HEK293T (cell line): ENCODE measurements at places on chromosomes 1 and 21.

- no peak for DNase-seq
These were observed 22.3 kb upstream of the APOBEC4 start for GRCh38 chr1:183675381-183675780.

GRCh38 chr1:121595089-121595488 is 410.3 kb downstream of the SRGAP2C start:
- no peak for DNase-seq

GRCh38 chr1:166908942-166909341 is 32.9 kb upstream of the TADA1 start:
- DNase-seq, result no peak

DNA sequence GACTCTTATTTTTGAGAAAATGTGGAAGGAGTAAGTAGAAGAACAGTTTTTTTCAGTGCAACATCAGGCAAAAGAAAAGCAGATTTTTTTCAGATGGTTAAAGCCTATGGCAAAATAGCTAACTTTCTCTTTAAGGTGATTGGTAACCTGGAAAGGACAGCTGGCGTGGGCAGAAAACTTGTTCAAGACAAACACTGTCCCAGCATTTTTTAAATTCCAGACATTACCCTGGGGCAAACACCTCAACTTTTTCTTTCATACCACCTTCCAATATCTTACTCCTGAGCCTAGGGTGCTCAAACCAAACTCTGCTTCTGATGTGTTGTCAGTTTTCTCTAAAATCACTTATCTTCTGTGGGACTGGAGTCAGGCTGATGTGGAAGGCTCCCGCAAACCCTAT is 2.7 kb upstream of the LEPR start:
- no peak for DNase-seq

GRCh38 chr1:43184995-43185394 is 12.9 kb downstream of the CFAP57 start:
- DNase-seq, result no peak

- DNase-seq, result no peak
These were observed 942.6 kb downstream of the PLA2G4A start for GRCh38 chr1:187771396-187771795.

DNA sequence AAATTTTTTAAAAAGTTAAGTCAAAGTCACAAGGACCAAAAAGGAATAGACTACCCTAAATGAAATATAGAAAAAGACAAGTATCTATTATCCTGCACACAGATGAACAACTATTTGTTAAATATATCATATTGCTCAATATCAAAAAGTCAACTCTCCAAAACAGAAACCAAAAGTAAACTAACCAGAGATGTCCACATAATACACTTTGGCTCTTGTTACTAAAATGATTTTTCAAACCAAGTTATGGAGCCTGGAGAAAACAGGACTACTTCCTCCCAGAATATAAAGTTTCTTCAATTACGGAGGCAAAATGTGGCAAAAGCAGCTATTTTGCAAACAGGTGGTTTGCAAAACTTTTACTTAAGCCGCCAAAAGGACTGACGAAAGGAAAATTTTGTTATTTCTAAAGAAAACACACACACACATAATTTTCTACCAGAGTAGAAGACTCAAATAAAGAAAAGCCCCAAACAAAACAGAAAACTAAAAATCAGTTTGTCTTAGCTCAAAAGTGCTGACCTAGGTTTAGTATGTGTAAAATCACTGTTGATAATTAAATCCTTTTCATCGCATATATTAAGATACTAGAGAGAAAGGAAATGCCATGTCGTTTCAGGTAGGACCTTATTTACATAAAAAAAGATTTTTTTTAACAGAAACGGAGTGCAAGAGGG is 1.1 kb downstream of the DPYD start:
- no peak for DNase-seq

GRCh38 chr21:34865400-34866241 is 183.5 kb downstream of the RUNX1 start:
- no peak for DNase-seq

DNA sequence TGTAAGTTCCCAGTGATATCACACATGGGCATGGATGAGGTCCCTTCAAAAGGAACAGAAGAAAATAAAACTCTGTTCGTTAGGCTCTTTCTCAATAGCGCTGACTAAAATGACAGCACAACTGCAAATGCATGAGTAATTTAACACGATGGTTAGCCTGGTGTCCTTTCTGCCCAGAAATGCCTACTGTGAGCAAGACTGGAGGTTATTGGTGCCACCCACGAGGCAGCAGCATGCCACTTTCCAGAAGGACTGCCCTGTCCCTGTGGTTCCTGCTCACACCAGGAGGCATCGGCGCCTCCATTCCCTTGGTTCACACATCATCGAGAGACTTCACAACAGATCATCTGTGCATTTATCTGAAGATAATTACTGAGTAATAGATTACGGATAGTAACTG is 26.2 kb downstream of the VPS26C start:
- DNase-seq, result no peak

DNA sequence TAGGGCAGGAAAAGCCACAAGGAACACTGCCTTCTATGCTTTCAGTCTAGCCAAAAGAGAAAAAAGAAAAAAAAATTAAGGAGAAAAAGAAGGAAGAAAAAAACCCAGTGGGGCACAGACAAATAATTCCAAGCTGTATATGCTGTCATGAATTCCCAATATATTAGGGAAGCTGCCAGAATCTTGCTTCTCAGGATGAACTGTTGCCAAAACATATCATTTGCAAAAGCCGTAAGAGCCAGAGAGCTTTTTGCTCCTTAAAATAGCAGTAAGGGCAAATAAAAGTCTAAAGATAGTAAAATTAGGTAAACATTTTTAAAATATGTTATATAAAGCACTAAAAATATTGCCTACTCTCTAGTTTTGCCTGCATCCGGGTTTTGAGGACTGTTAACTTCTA is 52.1 kb downstream of the PGM1 start:
- no peak for DNase-seq

DNA sequence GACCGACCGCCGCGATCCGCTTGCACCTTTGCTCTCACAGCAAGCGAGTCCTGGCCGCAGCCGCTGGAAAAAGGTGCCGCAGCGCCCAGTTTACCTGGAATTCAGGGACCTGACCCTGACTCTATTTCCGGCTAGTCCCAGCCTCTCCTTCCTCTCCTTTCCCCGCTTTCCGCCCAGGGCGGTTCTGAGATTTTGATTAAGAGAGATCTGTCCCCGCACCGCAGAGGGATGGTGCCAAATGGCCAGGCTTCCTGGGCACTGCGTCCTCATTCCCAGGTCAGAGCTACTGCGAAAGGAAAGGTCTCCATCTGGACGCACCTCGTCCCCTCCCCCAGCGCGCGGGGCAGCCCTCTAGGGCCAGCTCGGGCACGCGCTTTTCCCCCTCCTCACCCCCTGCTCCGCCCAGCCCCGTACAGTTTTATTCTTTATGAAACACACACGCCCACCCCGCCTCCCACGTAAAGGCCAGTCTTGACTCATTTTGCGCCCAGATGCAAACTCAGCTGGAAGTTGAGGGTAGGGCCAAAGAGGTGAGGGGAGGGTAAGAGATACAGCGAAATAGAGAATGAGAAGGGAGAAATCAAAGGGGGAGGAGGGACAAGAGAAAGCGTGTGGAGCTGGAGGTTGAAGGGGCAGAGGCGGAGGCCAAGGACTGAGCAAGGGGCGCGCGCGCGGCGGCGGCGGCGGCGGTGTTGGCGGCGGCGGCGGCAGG is 411.8 kb upstream of the ESRRG start:
- DNase-seq, result peak; percentile 51

DNA sequence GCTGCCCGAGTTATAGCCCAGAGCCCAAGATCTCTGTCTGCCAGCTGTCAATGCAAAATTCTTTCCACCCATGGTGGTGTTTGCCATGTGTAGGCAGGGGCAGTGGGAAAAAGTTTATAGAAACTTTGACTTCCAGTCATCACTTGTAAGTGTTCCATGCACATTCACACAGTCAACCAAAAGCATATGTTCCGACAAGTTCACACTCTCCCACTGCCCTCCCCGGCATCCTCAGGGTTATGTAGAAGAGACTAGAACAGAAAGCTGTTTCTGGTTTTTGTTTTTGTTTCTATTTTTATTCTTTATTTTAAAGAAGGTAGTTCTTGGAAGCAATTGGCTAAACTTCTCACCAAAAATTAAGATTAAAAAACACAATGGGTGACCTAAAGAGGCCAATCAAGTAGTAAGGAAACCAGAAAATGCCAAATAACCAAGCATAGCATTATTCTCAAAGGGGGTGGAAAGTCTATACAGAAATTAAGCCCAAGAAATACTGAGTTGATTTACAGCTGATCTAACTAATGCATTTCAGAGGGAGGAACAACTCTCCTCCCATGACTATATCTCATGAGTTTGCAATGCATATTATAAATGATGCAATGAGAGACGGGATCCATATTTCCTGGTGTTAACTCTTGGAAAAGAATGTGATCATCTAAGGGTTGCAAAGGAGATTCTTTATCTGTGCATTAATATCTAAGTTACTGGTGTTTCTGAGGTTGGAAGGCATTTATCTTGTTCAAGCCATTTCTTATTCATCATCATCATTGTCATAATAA is 91.5 kb upstream of the ETS2 start:
- DNase-seq, result no peak

DNA sequence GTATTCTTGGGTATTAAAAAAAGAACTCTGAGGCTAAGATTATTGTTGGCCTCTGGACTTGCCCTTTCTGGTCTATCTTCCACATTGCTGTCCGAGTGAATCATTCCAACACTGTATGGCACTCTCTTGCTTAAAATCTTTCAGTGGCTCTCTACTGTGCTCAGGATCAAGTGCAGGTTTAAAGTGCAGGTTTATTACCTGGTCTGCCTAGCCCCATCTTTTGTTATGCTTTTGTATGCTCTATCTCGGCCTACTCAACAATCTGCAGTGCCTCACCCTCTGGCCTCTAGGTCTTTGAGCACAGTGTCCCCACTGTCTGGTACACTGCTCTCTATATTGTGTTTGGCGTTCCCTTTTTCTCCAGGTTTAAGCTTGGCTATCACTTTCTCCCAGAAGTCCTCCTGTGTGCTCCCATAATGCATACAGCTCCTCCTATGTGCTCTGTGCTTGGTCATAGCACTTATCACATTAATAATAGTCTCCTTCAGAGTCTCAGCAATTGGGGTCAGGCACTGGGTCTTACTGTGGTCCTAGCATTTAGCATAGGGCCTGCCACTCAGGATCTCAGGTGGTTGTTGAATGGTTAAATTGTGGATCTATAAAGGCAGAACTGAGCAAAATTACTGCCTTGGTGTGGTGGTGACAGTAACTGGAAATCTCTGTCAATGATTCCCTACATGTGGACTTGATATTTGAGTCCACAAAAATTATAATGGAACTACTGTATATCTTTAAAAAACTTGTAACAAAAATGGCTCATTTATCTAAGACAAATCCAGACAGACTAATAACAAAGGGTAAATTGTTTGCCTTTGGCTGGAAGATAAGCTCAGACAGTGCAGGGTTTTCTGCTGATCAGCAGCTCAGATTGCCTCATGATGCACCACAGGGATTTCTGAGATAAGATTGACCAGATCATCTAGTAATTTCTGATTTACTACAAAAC is 10.6 kb upstream of the LDLRAD1 start:
- no peak for DNase-seq

- DNase-seq, result no peak
These were observed 70.1 kb downstream of the ROR1 start for GRCh38 chr1:63843884-63844283.

DNA sequence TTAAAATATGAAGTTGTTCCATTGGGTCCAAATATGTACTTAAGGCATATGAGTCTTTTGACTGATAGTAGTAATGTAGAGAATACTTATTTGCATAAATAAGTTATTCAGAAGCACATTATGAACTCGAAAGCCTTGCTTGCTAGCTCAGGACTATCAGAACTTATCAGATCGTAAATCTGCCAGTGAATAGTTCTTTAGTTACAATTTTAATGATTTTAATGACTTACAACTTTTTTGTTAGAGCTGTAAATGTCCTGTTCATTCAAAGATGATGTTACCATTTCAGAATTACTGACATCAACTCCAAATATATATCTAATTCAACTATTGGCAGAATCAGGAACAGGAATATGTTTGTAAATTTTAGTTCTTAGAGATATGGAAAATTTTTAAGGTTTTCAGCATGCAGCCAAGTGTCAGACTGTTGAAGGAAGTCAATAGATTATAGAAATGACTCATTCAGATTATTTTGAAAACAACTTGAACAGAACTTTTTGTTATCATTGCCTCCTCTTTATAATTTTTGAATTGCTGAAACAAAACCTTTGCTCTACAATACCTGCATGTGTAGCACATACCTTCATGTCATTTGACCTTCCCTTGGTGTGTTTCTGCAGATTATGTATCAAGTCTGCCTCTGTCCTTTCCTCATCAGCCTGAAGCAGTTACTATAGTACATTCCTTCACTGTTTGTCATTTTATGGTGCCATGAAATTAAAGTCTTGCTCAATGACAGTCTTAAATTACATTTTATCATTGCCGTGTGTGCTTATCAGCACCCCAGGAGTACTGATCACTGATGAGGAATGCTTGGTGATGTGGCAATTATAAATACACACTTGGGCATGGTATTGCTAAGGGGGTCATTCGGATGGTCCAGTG is 44.9 kb downstream of the LRRC8D start:
- peak; percentile 24 for DNase-seq
